ENCODE measurements at places on chromosomes 16 and 17.

DNA sequence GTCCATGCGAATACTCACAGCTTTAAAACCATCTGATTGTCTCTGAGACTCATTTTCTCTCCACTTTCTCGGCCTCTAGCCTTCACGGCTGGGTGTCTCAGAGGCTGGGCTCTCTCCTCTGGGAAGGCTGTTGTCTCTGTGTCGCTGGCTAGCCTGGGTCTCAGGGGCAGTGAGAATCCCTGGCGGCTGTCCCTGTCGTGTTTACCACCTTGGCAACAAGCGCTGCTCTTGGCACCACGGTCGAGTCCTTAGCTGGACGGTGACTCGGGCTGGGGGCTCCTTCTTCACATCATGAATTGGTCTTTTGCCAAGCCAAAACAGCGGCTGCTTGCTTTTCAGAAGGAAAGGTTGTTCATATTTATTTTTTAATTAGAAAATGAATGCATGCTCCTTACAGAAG is 81.1 kb downstream of the MSI2 start:
- DNase-seq: no peak

- DNase-seq: no peak
These were observed 1597.3 kb downstream of the CDH8 start for GRCh38 chr16:60438894-60439293.

DNA sequence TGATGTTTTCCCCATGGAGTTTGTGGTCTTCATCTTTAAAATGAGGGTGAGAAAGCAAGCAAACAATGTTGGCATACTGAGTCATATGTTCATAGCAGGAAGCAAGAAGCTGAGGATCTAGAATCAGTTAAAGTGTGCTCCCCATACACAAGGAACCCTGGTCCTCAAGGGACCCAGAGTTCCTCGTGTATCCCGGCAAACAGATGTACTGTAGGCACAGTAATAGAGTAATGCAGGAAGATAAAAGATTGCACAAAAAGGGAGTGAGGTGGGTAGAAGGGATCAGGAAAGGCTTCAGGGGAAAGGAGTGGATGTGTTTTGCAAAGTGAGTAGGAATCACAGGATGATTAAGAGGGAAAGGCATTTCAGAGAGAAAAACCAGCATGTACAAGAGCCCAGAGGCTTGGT is 412.3 kb upstream of the CDH11 start:
- DNase-seq: peak; percentile 46

DNA sequence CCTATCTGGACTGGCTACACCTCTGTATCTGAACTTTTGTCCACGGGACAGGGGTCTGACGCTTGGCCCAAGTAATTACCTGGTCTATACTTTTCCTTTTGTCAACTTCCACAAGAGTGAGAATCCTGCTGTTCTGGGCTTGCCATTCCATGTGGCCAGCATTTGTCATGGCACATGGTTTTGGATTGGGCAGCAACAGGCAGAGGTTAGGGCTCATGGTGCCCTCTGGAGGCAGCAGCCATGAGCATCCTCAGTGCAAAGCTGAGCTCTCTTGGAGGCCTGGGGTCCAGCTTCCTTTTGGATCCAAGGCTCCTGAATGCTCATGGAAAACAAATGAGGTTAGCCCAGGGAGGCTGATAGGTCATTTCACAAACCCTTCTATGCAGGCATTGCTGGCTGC is 7.5 kb upstream of the EDC4 start:
- DNase-seq: peak; percentile 40

DNA sequence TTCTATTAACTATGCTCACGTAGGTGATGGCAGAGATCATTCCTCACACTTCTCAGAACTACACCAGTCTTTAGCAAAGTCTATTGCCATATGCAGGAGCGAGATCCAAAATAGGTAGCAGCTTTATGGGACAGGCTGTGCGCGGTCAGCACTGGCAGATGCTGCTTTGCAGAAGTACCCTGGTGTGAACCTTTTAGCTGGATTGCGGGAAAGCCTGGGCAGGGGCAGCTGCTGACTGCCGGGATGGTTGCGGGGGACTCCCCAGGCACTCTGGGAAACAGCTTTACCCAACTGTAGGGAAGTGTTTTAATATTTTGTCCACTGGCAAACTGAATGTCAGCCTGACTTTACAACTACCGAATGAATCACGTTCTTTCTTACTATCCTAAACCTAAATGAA is 251.3 kb downstream of the HS3ST3A1 start:
- DNase-seq: no peak

DNA sequence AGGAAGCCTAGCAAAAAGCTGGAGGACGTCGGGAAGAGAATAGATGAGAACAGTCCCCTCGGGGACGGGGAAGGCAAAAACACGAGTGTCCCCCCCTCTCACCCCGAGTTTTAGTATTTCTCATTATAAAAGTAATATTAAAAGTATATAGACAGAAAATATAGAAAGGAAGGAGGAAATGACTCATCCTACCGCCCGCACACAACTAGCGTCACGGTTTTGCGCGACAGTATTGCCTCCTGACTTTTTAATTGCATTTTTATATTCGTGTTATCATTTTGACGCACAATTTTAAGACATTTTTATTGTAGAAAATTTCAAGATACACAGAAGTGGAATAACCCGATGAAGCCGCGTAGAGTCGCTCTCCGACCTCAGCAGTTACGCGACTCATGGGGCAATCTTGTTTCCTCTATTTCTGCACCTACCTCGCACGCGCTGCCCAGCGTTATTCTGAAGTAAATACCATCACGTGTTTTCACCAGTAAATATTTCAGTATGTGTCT is 652 bp upstream of the SLC25A19 start:
- DNase-seq: peak; percentile 63

DNA sequence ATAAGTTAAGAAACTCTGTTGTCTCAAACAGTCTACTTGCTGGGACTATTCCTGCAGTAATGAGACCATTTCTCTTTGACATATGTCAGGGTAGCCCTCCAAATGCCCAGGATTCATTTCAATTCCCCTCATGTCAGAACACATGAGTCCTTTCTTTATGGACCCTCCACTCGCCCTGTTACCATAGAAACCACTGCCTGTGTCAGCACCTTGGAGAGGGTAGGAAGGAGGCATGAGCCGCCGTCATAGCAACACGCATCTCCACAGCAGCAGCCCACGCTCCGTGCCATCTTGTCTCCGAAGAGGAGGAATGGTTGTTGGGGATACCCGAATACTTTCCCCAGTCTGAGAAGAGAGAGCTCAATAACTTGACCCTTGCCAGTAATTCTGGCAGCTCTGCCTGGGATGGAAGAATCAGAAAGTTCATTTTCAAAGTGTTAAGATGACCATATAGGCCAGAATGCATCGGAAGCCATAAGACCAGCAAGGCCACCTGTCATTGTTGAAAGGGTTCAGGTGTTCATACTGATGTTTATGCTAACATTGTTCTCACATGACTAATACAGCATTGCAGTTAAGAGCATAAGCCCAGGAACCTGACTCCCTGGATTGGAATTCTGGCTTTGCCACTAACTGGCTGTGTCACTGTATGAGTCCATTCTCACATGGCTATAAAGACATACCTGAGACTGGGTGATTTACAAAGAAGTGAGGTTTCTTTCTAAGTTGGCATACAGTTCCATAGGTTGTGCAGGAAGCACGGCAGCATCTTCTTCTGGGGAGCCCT is 141.3 kb downstream of the ABCC12 start:
- no peak for DNase-seq

DNA sequence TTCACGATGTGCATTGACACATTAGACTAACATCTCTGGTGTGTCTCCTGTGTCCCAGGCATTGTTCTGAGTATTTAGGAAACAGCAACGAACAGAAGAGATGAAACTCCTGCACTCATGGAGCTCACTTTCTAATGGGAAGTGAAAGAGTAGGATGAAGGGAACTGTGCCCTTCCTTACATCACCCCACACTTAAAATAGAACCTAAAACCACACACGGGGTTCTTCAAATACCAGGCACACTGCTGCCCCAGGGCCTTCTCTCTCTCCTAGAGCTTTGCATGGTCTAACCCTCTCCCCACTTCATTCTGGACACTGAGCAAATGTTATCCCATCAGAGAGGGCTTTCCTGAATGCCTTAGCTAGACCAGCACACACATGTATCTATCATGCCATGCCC is 33.7 kb downstream of the TRIM25 start:
- no peak for DNase-seq

- peak; percentile 13 for DNase-seq
These were observed 89.0 kb downstream of the C17orf67 start for GRCh38 chr17:56744721-56745120.

- no peak for DNase-seq
These were observed 48.3 kb downstream of the CCT6B start for GRCh38 chr17:34913001-34913400.

GRCh38 chr16:28528463-28528867 is 10.3 kb downstream of the NUPR1 start:
- no peak for DNase-seq
